ENCODE measurements at places on chromosomes 6 and 20.
A peak's percentile ranks its signal among the peaks of the same experiment; 100 is the strongest.

DNA sequence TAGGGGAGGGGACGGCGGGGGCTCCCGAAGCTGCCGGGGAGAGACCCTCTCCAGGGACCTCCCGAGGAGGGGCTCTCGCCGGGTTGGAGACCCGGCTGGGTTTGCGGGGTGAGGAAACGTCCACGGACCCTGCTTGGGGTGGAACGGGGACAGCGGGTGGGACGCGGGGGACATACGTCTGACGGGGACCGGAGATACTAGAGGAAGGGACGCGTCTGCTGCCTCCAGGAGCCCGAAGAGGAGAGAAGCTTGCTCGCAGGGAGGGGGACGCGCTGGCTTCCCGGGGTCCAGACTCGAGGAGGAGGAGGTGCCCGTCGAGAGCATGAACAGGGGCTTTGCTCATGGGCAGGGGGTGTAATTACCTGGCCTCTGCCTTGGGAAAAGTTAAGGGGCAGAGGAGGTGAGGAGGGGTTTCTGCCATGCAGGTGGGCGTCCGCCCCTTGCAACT is 593 bp downstream of the DNMT3B start:
- no peak for DNase-seq

- no peak for DNase-seq
Measured at GRCh38 chr6:124795643-124796463, 166.4 kb upstream of the RNF217 start.

DNA sequence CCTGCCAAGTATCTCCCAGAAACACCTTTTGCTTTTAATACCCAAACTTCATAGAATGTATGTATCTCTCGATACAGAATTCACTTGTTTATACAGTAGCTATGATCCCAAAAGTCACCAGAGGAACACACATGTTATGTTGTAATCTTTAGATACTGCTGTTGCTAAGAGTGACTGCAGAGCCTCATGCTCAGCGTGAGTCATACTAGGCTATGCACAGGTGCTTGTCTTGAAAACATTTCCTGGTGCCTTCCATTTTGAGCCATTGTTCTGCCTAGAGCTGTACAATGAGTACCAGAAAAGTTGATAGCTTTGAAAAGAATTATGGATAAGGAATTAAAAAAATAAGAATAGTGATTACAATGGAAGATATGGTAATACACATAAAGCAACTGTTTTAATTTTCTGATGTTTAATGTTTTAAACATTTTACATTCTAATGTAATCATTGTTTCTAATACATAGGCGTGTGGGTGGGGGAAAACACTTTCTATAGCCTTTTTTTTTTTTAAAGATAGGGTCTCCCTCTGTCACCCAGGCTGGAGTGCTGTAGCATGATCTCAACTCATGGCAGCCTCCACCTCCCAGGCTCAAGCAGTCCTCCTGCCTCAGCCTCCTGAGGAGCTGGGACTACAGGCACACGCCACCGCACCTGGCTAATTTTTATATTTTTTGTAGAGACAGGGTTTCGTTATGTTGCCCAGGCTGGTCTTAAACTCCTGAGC is 79.4 kb downstream of the CD24 start:
- DNase-seq = no peak

GRCh38 chr6:82687855-82688254 is 324.2 kb downstream of the TPBG start:
- no peak for DNase-seq

DNA sequence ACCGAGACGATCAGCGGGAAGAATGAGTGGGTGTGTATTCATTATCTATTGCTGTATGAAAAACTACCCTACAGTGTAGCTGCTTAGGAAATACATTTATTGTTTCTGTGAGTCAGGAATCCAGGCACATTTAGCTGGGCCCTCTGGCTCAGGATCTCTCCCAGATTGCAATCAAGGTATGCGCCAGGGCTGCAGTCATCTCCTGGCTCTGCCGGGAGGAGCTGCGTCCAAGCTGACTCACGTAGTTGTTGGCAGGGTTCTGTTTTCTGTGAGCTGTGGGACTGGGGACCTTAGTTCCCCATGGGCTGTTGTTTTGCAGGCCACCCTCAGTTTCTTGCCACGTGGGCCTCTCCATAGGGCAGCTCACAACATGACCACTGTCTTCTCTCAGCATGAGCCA is 68.2 kb upstream of the FUCA2 start:
- DNase-seq = no peak

- no peak for DNase-seq
Measured at GRCh38 chr6:124757560-124757959, 204.7 kb upstream of the RNF217 start.

DNA sequence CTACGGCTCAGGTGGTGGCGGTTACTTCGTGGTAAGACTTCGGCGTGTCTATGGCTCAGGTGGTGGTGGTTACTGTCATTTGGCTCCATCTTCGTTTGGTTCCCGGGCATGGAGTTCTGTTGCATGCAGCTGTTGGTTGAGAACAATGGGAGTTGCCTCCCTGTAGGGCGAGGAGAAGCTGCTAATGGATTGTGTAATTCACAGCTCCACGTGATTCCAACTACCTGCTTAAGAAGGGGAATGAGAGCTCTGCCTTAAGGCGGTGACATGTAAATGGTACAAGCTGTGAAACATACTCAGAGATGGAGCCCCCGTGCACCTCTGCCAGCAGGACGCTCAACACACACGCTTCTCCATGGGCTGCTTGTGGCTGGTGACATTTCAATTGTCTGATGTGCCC is 12.4 kb upstream of the DACT2 start:
- DNase-seq = no peak

GRCh38 chr6:32819729-32820128 is 2.9 kb upstream of the HLA-DOB start:
- DNase-seq = no peak

DNA sequence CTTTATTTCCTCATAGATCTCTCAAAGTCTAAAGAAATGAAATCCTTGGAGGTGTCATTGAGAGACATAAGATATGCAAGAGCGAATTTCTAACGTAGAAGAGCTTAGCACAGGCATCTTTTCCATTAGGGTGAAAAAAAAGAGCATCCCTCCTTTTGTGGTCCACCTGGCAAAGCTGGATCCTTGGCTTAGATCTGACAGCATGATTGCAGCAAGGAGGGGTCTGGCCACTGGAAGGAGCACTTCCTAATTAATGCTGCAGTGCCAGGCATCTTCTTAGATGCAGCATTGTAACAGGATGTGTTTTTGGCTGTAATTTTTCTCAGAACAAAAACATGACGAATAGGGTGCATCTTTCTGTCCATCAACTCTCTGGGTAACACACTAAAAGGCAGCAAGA is 60.1 kb upstream of the TFAP2D start:
- no peak for DNase-seq

- no peak for DNase-seq
Measured at GRCh38 chr6:33160728-33161344, 31.4 kb downstream of the COL11A2 start.

DNA sequence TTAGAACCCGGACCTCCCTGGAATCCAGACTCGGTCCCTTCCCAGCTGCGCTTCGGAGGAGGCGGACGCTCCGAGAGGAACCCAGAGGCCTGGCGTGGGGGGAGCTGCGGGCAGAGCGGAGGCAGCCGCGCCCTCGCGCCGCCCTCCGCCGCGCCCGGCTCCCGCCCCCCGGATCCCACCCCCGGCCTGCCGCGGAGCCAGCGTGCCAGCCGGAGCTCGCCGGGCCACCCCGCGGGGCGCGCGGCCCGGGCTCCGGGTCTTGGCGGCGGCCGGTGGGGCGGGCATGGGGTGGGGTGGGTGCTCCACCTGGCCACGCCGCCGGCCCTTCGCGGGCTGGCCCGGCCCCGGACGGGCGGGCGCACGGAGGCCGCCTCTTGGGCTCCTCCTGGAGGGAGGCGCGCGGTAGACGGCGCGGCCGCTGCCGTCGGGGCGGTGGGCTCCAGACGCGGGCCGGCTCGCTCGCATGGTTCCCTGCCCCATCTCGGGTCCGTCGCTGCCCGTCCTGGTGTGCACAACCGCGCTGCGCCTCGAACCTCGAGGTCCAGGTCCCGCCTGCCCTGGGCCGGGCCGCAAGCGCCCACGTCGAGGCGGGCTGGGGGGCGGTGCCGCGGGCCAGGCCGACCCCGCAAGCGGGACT is 592 bp upstream of the CDYL start:
- peak; percentile 50 for DNase-seq

- no peak for DNase-seq
Measured at GRCh38 chr6:31060145-31060544, 49.9 kb downstream of the MUC22 start.

DNA sequence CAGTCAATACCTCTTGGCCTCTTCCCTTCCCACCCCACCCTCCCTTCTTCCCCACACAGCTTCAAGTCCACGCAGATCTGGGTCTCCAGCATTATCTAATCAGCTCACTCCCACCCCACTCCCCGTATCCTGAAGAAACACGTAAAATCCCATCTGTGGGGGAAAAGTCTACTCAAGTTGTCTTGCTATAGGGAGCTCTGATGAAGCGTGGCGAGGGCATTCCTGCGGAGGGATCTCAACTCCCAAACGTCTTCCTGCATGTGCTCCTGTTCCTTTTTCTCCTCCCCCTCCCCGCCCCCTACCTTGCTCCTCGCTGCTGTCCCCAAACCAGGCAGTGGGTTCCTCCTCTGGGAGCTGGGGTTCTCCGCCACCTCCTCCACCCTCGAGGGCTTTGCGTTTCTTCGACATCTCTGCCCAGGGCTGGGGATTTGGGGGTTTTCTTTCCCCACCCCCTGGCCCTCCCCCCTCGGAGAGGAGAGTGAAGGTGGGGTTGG is 181.8 kb downstream of the TBXT start:
- DNase-seq = no peak

All from activated gamma-delta T cell treated with anti-CD3 and anti-CD28 coated beads, Interleukin-2, amount 50 U/mL, for 16 hours (primary cell).